COR-L47 (cell line): ENCODE measurements at places on chromosomes 3 and 15.

- DNase-seq = no peak
These were observed 5.7 kb upstream of the FRMD4B start for GRCh38 chr3:69391554-69391953.

GRCh38 chr3:69815970-69816369 lies 76.7 kb downstream of the MITF start:
- DNase-seq = no peak

GRCh38 chr3:2908693-2909351 lies 201.4 kb downstream of the IL5RA start:
- no peak for DNase-seq

DNA sequence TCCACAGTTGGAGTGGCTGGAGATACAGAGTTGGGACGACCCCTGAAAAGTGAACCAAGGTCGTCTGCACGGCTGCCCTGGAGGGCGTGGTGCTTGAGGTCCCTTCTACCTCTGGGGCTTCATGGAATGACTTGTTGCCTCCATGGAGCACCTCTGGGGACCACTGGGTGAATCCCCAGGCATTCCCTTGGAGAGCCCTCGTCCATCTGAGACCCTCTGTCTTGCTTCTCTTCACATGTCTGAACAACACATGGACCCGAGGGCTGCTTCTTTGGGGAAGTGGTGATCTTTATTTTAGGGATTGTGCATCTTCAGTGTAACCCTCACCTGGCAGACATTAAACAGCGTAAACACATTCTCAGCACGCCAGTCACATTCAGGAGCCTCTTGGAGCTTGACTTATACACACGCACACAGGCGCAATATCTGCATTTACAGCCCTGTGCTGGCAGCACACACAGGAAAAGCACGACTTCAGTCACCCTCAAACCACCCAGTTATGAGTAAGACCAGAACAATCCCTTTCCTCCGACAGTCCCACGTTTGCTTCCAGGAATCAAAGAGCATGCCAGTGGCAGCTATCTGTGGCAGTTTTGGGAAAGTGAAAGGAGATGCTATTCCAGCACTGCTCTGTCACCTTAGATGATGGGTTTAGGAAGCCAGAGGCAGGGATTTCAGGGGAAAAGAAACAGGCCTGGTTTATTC lies 12.6 kb downstream of the FAM107A start:
- no peak for DNase-seq

DNA sequence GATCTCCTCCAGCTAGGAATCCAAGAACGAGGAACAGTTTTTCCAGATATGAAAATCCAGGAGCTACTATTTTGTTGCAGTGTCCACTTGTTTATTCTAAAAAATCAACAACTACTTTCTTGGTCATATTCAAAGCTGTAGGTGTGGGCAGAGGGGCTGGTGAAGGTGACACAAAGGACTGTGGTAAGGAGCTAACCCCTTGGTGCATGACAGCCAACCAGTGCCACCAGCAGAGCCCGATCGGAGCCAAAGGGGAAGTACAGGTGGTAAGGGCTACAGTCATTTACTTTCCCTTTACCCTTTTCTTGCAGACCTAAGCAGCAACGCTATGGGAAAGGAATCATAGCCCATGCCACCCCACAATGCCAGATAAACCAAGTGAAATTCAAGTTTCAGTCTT lies 30.7 kb downstream of the PLA1A start:
- no peak for DNase-seq

- DNase-seq = peak; percentile 39
These were observed 40.9 kb downstream of the UACA start for GRCh38 chr15:70722266-70723121.
